ENCODE measurements at places on chromosomes 5 and 9.

GRCh38 chr5:178538741-178539229, 51.4 kb downstream of the COL23A1 start:
- H3K27ac ChIP-seq = no peak overlapping the region
- no peaks in the 10 kb centered on the region for H3K27me3 ChIP-seq
- no peak for DNase-seq

DNA sequence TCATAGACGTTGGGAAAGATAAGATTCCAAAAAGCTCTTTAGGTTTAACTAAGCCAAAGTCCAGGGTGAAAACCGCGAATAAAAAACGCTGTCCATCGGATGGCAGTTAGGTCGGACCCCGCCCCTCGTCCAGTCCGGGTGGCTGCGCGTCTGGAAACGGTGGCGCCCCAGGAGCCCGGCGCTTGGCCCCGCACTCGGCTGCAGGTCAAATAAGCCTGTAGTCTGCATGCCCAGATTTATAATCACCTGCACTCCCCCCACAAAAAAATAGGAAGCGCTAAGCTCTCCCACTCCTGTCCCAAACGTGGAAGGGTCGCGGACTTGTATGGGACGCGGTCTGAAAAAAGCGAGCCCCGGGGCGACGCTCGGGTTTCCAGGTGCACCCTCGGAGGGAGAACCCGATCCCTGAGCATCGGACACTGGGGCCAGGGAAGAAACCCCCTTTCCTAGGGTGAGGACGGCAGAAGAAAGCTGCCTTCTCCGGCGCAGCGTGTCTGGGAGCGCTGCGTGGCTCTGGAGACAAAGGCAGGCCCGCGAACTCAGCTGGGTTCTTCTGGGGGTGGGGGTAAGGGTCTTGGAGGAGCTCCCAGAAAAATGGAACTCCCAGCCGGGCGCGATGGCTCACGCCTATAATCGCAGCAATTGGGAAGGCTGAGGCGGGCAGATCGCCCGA, 923 bp upstream of the ZBTB5 start:
- H3K27me3 ChIP-seq = no peaks in the 10 kb centered on the region
- H3K4me3 ChIP-seq = peak overlapping the region; percentile 67
- no peaks in the 10 kb centered on the region for H3K4me1 ChIP-seq
- no peaks in the 10 kb centered on the region for H3K36me3 ChIP-seq
- H3K27ac ChIP-seq = peak overlapping the region; percentile 99

GRCh38 chr9:93431539-93432105, 19.9 kb upstream of the FAM120A start:
- DNase-seq = no peak
- H3K27ac ChIP-seq = no peak overlapping the region
- H3K27me3 ChIP-seq = no peaks in the 10 kb centered on the region
- H3K36me3 ChIP-seq = no peaks in the 10 kb centered on the region
- no peak overlapping the region for H3K4me3 ChIP-seq

GRCh38 chr9:110582156-110582555, 2.6 kb upstream of the SVEP1 start:
- no peak for DNase-seq
- no peaks in the 10 kb centered on the region for H3K36me3 ChIP-seq
- H3K27me3 ChIP-seq = peaks cover 3% of the 10 kb centered on the region
- no peak overlapping the region for H3K27ac ChIP-seq
- H3K4me1 ChIP-seq = no peaks in the 10 kb centered on the region

- no peak overlapping the region for H3K4me3 ChIP-seq
- H3K27ac ChIP-seq = no peak overlapping the region
- H3K27me3 ChIP-seq = no peaks in the 10 kb centered on the region
- H3K4me1 ChIP-seq = peaks cover 15% of the 10 kb centered on the region
Observed at GRCh38 chr5:179298181-179298993, 46.9 kb downstream of the ADAMTS2 start.

DNA sequence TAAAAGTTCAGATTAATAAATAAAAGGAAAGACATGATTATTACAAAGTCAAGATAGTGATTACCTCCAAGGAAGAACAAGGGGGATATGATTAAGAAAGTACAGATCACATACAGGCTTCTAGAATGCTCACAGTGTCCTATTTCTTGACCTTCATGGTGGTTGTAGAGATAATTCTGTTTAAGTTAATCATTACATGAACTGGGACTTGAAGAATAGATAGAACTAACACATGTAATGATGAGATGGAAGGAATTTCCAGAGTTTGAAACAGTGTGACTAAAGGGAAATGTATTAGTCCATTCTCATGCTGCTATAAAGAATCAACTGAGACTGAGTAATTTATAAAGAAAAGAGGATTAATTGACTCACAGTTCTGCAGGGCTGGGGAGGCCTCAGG, 72.7 kb downstream of the LURAP1L start:
- no peaks in the 10 kb centered on the region for H3K4me1 ChIP-seq
- no peak overlapping the region for H3K27ac ChIP-seq
- H3K4me3 ChIP-seq = no peak overlapping the region
- DNase-seq = no peak
- no peaks in the 10 kb centered on the region for H3K27me3 ChIP-seq

GRCh38 chr5:122500245-122501088, 188.4 kb downstream of the SNCAIP start:
- no peak for DNase-seq
- H3K4me1 ChIP-seq = peaks cover 5% of the 10 kb centered on the region
- peak overlapping the region; percentile 30 for H3K27ac ChIP-seq
- no peaks in the 10 kb centered on the region for H3K27me3 ChIP-seq
- no peak overlapping the region for H3K4me3 ChIP-seq

GRCh38 chr9:109193974-109194556, 27.0 kb upstream of the FRRS1L start:
- H3K27me3 ChIP-seq = no peaks in the 10 kb centered on the region
- DNase-seq = no peak
- H3K36me3 ChIP-seq = peaks cover 4% of the 10 kb centered on the region
- no peaks in the 10 kb centered on the region for H3K4me1 ChIP-seq
- H3K27ac ChIP-seq = no peak overlapping the region
- no peak overlapping the region for H3K4me3 ChIP-seq

- H3K36me3 ChIP-seq = no peaks in the 10 kb centered on the region
- no peak overlapping the region for H3K4me3 ChIP-seq
- no peaks in the 10 kb centered on the region for H3K27me3 ChIP-seq
- H3K4me1 ChIP-seq = no peaks in the 10 kb centered on the region
- no peak for DNase-seq
Observed at GRCh38 chr5:170546282-170546681, 42.5 kb downstream of the KCNIP1 start.

DNA sequence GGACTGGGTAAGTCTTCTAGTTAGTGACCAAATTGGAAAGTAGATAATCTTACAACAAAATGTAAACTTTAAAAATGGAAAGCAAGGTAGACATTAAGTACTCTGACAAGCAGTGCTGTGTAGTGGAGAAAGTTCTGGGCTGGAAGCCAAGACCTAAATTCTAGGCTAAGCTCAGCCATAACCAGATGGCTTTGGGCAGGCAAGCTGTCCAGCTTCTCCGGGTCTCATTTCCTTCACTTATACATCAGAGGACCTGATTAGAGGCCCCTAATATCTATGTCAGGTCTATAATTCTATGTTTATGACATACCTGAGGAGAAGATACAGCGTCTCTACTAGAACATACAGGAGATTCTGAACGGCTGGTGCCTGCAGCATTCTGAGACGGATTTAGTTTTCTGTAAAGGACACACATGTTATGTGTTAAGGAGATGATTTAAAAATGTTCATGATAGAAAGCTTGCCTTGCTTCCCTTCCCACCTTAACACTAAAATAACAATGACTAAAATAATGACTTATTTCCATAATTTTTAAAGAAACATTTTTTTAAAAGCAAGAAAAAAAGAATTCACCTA, 61.2 kb downstream of the ELL2 start:
- H3K36me3 ChIP-seq = peaks cover 43% of the 10 kb centered on the region
- no peaks in the 10 kb centered on the region for H3K27me3 ChIP-seq
- peak overlapping the region; percentile 9 for H3K27ac ChIP-seq
- DNase-seq = no peak

- H3K4me1 ChIP-seq = no peaks in the 10 kb centered on the region
- no peak overlapping the region for H3K4me3 ChIP-seq
- no peaks in the 10 kb centered on the region for H3K27me3 ChIP-seq
- H3K27ac ChIP-seq = no peak overlapping the region
- DNase-seq = no peak
Observed at GRCh38 chr9:91716239-91716638, 233.8 kb downstream of the ROR2 start.

GRCh38 chr9:78030553-78031443, 813 bp downstream of the GNAQ start:
- H3K36me3 ChIP-seq = no peaks in the 10 kb centered on the region
- H3K4me1 ChIP-seq = no peaks in the 10 kb centered on the region
- H3K27ac ChIP-seq = peak overlapping the region; percentile 85
- H3K27me3 ChIP-seq = no peaks in the 10 kb centered on the region

DNA sequence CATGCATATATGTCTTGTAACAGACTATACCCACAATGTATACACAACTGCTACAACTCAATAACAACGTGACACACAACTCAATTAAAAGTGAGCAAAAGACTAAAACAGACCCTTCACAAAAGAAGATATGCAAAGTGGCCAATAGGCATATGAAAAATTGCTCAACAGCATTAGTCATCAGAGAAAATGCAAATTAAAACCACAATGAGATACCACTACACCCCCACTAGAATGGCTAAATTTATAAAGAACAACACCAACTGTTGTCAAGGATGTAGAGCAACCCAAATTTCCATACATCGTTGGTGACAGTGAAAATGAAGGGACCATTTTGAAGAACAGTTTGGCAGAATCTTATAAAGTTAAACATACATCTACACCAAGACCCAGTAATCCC, 38.9 kb downstream of the GABRB2 start:
- no peaks in the 10 kb centered on the region for H3K4me1 ChIP-seq
- H3K4me3 ChIP-seq = no peak overlapping the region
- DNase-seq = no peak
- no peak overlapping the region for H3K27ac ChIP-seq
- no peaks in the 10 kb centered on the region for H3K27me3 ChIP-seq
- no peaks in the 10 kb centered on the region for H3K36me3 ChIP-seq

DNA sequence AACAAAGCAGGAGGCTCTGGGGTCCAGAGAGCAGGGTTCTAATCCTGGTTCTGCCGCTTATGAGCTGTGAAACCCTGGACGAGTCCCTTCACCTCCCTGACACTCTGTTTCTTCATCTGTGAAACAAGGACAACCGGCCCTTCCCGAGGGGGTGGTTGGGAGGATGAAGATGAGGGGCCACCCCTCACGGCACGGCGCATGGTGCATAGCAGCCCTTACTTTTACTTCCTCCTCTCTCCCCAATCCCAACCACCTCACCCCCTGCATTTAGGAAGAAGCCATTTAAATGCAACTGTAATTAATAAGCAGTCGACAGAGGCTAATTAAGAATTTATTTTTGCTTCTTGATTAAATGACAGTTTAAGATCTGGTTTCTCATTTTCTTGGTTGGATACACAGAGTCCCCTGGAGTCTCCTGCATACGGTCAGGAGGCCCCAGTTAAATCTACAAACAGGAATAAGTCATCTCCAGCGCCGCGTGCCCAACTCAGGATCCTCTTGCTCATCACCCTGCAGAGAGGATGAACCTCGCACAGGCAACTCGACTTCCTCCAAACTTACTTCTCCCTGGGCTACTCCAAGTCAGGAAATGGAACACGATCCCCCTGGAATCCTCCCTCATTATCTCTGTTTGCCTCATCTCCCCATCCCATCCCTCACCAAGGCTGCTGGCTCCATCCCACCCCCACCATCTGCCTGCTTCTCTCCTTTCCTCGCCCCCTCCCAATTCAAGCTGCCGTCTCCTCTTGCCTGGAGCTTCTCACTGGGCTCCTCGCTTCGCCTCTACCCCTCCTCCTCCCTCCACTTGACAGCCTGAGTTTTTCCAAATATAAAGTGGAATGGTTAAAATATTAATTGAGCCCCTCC, 95.9 kb downstream of the HRH2 start:
- no peak for DNase-seq
- no peaks in the 10 kb centered on the region for H3K4me1 ChIP-seq
- H3K27ac ChIP-seq = no peak overlapping the region
- H3K4me3 ChIP-seq = no peak overlapping the region
- H3K36me3 ChIP-seq = no peaks in the 10 kb centered on the region
- H3K27me3 ChIP-seq = no peaks in the 10 kb centered on the region

- H3K36me3 ChIP-seq = no peaks in the 10 kb centered on the region
- H3K27me3 ChIP-seq = no peaks in the 10 kb centered on the region
- DNase-seq = no peak
Observed at GRCh38 chr5:6470672-6471071, 22.0 kb downstream of the UBE2QL1 start.

- no peaks in the 10 kb centered on the region for H3K36me3 ChIP-seq
- peak; percentile 64 for DNase-seq
- H3K27ac ChIP-seq = peak overlapping the region; percentile 63
- H3K4me3 ChIP-seq = no peak overlapping the region
- H3K27me3 ChIP-seq = no peaks in the 10 kb centered on the region
Observed at GRCh38 chr9:4207881-4208615, 91.8 kb downstream of the GLIS3 start.

DNA sequence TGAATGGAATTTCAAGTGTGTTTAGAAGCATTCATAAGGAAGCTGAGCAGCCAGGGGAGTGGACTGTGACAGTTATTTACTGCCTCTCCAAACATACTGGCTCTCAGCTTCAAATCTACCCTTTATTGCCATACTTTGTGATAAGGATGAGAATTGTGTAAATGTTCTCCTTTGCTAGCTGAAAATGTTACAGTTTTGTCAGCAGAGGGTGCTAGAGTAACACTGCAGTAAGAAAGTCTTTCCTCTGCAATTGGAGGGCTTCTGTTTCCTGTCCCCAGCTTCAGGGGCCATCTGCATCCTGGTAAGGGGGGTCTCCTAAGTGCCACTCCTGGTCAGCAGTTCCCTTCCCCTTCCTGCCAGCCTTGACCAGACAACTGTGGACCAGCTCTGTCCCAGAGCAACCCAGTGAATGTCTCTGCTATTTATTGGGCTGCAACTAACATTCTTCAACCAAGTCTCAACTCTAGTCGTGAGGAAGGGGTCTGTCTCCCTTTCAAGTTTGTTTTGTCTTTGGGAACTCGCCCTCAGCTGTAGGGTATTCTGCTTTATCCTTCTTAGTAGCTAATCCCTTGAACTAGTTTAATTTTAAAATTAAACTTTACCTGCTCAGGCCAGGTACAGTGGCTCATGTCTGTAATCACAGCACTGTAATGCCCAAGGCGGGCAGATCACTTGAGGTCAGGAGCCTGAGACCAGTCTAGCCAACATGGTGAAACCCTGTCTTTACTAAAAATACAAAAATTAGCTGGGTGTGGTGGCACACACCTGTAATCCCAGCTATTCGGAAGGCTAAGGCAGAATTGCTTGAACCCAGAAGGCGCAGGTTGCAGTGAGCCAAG, 45.3 kb downstream of the RAPGEF6 start:
- H3K27me3 ChIP-seq = no peaks in the 10 kb centered on the region
- no peaks in the 10 kb centered on the region for H3K4me1 ChIP-seq
- H3K4me3 ChIP-seq = no peak overlapping the region
- H3K27ac ChIP-seq = no peak overlapping the region
- no peak for DNase-seq
- H3K36me3 ChIP-seq = no peaks in the 10 kb centered on the region

GRCh38 chr9:5389109-5389732, 48.5 kb downstream of the PLGRKT start:
- H3K27ac ChIP-seq = no peak overlapping the region
- no peak for DNase-seq
- no peak overlapping the region for H3K4me3 ChIP-seq
- no peaks in the 10 kb centered on the region for H3K36me3 ChIP-seq
- H3K4me1 ChIP-seq = no peaks in the 10 kb centered on the region

GRCh38 chr5:12214267-12215015, 310.2 kb upstream of the CTNND2 start:
- no peak overlapping the region for H3K4me3 ChIP-seq
- H3K4me1 ChIP-seq = no peaks in the 10 kb centered on the region
- DNase-seq = no peak
- no peaks in the 10 kb centered on the region for H3K36me3 ChIP-seq
- no peak overlapping the region for H3K27ac ChIP-seq

Data from right atrium auricular region (tissue), 2 donors.